ENCODE measurements at places on chromosomes 13 and 19. TPM values are rescaled to one million over a fixed set of nuclear protein-coding genes. Genes with fewer than 3 reads are reported as not detected.

Gene SPTBN4
- total RNA-seq: 2.1 TPM

Gene PNMA8B
- 1.1 TPM for total RNA-seq

- no peaks in the 10 kb centered on the region for H3K36me3 ChIP-seq
- H3K27ac ChIP-seq: no peak overlapping the region
- DNase-seq: no peak
- H3K27me3 ChIP-seq: no peaks in the 10 kb centered on the region
- H3K4me1 ChIP-seq: no peaks in the 10 kb centered on the region
Measured at GRCh38 chr13:49022472-49023144, 46.9 kb downstream of the FNDC3A start.

- H3K4me1 ChIP-seq: peaks cover 12% of the 10 kb centered on the region
- H3K27me3 ChIP-seq: no peaks in the 10 kb centered on the region
- H3K27ac ChIP-seq: no peak overlapping the region
- no peak for DNase-seq
- no peaks in the 10 kb centered on the region for H3K36me3 ChIP-seq
- H3K4me3 ChIP-seq: no peak overlapping the region
Measured at GRCh38 chr13:112708560-112709240, 18.9 kb downstream of the ATP11A start.

DNA sequence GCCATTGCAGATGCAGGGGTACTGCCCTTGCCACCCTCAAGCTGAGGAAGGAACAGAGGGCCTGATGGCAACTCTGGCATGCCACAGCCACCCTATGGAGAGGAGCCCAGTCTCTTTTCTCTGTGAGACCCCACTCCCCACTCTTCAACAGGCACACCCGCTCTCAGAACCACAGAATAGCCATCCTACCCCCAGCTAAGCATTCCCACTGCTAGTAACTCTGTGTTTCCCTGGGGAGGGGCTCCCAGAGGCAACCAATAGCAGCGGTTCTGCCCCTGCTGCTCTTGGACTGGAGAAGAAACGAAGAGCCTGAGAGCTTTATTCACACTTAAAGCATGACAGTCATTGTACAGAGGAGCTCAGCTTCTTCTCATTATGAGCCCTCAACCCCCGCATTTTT, 49.3 kb downstream of the UBL3 start:
- no peak for DNase-seq
- no peaks in the 10 kb centered on the region for H3K36me3 ChIP-seq
- no peak overlapping the region for H3K27ac ChIP-seq
- H3K4me3 ChIP-seq: no peak overlapping the region
- no peaks in the 10 kb centered on the region for H3K27me3 ChIP-seq
- peaks cover 18% of the 10 kb centered on the region for H3K4me1 ChIP-seq

Data from pancreas (tissue), 10 donors.